Activated naive CD4-positive, alpha-beta T cell treated with anti-CD3 and anti-CD28 coated beads for 36 hours (primary cell): ENCODE measurements at places on chromosomes 6 and 20. TPM values are rescaled to one million over a fixed set of nuclear protein-coding genes. Genes with fewer than 3 reads are reported as not detected.

GRCh38 chr20:62942456-62942855 is 4.5 kb downstream of the GID8 start:
- H3K36me3 ChIP-seq, result peaks cover 30% of the 10 kb centered on the region
- no peaks in the 10 kb centered on the region for H3K27me3 ChIP-seq
- DNase-seq, result no peak
- no peak overlapping the region for H3K27ac ChIP-seq
- peaks cover 30% of the 10 kb centered on the region for H3K4me1 ChIP-seq
- H3K4me3 ChIP-seq, result no peak overlapping the region

- no peak overlapping the region for H3K4me3 ChIP-seq
- no peaks in the 10 kb centered on the region for H3K4me1 ChIP-seq
- H3K36me3 ChIP-seq, result no peaks in the 10 kb centered on the region
Observed at GRCh38 chr6:105433723-105434122, 30.8 kb upstream of the PREP start.

- no peaks in the 10 kb centered on the region for H3K4me1 ChIP-seq
- no peak for DNase-seq
- no peak overlapping the region for H3K27ac ChIP-seq
- H3K27me3 ChIP-seq, result no peaks in the 10 kb centered on the region
- no peaks in the 10 kb centered on the region for H3K36me3 ChIP-seq
Observed at GRCh38 chr6:61886608-61887259, 399.3 kb downstream of the KHDRBS2 start.

EGFL8 gene
- total RNA-seq, result 9.5 TPM

GRCh38 chr20:45095805-45096238 is 5.1 kb downstream of the KCNS1 start:
- no peak overlapping the region for H3K27ac ChIP-seq
- H3K27me3 ChIP-seq, result peaks cover 28% of the 10 kb centered on the region
- H3K36me3 ChIP-seq, result no peaks in the 10 kb centered on the region
- peaks cover 10% of the 10 kb centered on the region for H3K4me1 ChIP-seq
- DNase-seq, result peak; percentile 83

- peaks cover 8% of the 10 kb centered on the region for H3K36me3 ChIP-seq
- H3K4me3 ChIP-seq, result no peak overlapping the region
- no peaks in the 10 kb centered on the region for H3K27me3 ChIP-seq
Observed at GRCh38 chr6:107079429-107079828, 35.9 kb downstream of the BEND3 start.

DNA sequence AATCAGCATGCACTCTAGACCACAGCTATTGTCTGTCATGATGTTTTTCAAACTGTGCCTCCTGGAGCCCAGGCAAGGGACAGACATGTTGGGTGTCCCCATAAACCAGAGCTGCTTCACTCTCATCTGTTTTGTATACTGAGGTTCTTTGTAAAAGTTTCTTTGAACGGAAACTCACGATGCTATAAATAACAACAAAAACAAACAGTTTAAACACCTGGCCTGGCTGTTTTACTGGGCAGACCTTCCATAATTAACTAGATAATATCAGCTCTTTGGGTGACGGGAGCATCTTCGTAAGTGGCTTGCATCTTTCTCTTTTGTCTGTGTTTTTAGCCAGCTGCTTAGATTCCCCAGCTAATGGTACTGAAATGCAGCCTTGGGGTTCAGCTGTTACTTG is 190.3 kb downstream of the ZDHHC14 start:
- H3K4me3 ChIP-seq, result no peak overlapping the region
- no peaks in the 10 kb centered on the region for H3K36me3 ChIP-seq
- H3K4me1 ChIP-seq, result peaks cover 18% of the 10 kb centered on the region
- DNase-seq, result no peak
- no peak overlapping the region for H3K27ac ChIP-seq
- H3K27me3 ChIP-seq, result no peaks in the 10 kb centered on the region

- no peak for DNase-seq
- H3K36me3 ChIP-seq, result no peaks in the 10 kb centered on the region
- H3K4me3 ChIP-seq, result no peak overlapping the region
- H3K4me1 ChIP-seq, result no peaks in the 10 kb centered on the region
- no peak overlapping the region for H3K27ac ChIP-seq
- H3K27me3 ChIP-seq, result no peaks in the 10 kb centered on the region
Observed at GRCh38 chr6:44668391-44668930, 281.0 kb downstream of the CDC5L start.

DNA sequence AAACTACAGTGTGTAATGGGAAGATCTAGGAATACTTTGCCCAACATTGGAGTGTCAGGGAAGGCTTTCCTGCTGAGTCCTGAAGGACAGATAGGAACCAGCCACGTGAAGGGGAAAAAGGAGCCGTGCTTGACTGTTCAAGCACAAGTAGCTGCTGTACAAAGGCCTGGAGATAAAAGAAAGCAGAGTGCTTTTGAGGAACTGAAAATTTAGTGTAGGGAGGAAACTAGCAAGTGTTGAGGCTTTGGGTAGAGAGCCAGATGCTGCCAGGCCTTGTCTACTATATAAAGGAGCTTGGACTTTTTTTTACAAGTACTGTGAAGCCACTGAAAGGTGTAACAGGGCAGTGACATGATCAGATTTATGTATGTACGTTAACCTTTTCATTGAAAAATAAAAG is 39.0 kb downstream of the DSE start:
- H3K27ac ChIP-seq, result no peak overlapping the region
- DNase-seq, result no peak
- H3K4me3 ChIP-seq, result no peak overlapping the region
- H3K27me3 ChIP-seq, result peaks cover 7% of the 10 kb centered on the region
- no peaks in the 10 kb centered on the region for H3K4me1 ChIP-seq
- H3K36me3 ChIP-seq, result no peaks in the 10 kb centered on the region

RIPOR3 gene
- not detected for total RNA-seq

TFAP2D gene
- total RNA-seq, result not detected

DNA sequence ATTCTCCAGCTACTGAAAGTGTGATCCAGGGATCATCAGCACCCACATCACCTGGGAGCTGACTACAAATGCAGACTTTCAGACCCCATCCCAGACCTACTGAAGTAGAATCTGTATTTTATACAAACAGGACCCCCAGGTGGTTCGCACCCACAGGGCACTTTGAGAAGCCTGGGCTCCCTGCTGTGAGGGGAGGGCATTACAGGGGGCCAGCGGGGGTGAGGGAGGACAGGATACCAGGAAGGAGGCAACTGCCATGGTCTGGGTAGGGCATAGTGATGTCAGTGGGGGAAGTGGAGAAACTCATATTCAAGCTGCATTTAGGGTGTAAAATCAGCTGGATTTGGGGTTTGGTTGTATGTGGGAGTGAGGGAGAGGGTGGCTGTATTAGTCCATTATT is 2.0 kb upstream of the ADA start:
- no peaks in the 10 kb centered on the region for H3K36me3 ChIP-seq
- peaks cover 29% of the 10 kb centered on the region for H3K4me1 ChIP-seq
- H3K27ac ChIP-seq, result no peak overlapping the region
- no peaks in the 10 kb centered on the region for H3K27me3 ChIP-seq
- no peak for DNase-seq

MEP1A gene
- total RNA-seq, result not detected

DNA sequence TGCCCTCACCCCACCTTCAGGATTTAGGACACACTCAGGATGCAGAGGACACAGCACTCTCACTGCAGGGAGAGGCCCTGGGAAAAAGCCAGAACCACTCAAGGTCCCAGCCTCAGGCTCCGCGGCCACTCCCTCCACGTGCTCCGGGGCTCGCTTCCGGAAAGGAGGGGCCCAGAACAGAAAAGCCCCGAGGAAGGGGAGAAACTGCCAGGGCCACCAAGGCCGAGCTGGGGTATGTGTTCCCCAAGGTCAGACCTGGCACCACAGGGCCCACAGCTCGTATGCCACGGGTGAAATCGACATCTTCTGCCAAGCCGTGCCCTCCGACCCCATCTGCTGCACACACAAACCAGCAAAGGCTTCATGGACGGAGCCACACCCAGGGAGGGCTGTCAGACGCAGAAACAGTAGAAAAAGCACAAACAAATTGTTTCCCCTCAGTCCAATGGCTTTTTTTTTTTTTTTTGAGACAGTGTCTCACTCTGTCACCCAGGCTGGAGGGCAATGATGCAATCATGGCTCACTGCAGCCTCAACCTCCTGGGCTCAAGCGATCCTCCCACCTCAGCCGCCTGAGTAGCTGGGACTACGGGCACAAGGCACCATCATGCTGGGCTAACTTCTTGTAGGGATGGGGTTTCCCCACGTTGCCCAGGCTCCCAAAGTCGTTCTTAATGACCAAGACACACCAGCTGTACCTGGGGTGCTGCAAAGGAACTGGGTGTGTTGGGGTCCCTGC is 33.4 kb downstream of the SLC2A4RG start:
- H3K4me3 ChIP-seq, result no peak overlapping the region
- no peak for DNase-seq
- no peak overlapping the region for H3K27ac ChIP-seq
- no peaks in the 10 kb centered on the region for H3K36me3 ChIP-seq
- H3K27me3 ChIP-seq, result no peaks in the 10 kb centered on the region
- peaks cover 1% of the 10 kb centered on the region for H3K4me1 ChIP-seq

DNA sequence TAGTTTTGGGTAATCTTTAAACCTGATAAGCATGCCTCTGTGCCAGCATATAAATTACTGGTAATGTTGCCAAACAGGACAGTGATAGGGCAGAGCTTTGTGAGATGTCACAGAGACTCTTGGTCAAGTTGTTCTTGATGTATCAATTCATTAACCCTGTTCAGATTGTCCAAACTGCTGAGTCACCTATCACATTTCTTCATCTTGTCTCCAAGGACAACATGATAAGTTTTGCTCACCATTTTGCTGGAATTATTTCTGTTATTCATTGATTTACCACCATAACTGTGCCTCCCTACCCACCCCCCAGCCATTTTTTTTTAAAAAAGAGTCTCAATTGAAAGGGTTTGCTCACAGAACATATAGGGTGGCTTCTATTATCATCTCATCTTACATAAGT is 19.5 kb upstream of the GMNN start:
- H3K27me3 ChIP-seq, result peaks cover 3% of the 10 kb centered on the region
- no peaks in the 10 kb centered on the region for H3K36me3 ChIP-seq
- no peak overlapping the region for H3K27ac ChIP-seq
- DNase-seq, result no peak

GRCh38 chr20:24953209-24953575 is 4.1 kb downstream of the CST7 start:
- no peak for DNase-seq
- peak overlapping the region; percentile 8 for H3K27ac ChIP-seq

ZC2HC1B gene
- not detected for total RNA-seq

DNA sequence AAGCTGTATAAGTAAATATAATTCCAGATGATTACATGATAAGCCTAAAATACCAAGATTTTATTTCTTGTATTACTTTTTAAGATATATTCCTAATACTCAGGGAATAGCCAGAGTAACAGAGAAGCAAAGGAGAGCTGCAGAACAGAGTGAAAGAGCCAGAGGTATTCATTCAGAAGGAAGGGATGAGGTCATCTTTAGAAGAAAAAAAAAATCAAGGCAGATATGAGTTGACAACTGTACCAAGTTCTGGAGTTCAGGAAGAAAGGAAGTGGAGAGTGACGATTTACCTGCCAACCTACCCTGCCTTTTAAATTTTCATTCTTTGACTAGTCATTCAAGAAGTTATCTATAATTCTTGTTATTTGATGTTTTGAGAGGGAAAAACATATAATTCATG is 28.8 kb upstream of the NHSL1 start:
- no peak for DNase-seq
- H3K27me3 ChIP-seq, result peaks cover 3% of the 10 kb centered on the region
- no peaks in the 10 kb centered on the region for H3K36me3 ChIP-seq
- H3K27ac ChIP-seq, result no peak overlapping the region
- H3K4me3 ChIP-seq, result no peak overlapping the region

FOXP4 gene
- 15.9 TPM for total RNA-seq

HLA-G gene
- 0.22 TPM for total RNA-seq

GRCh38 chr20:63652192-63652980 is 838 bp downstream of the STMN3 start:
- no peaks in the 10 kb centered on the region for H3K27me3 ChIP-seq
- no peak overlapping the region for H3K27ac ChIP-seq
- peaks cover 24% of the 10 kb centered on the region for H3K4me1 ChIP-seq
- peak overlapping the region; percentile 65 for H3K4me3 ChIP-seq

- no peaks in the 10 kb centered on the region for H3K36me3 ChIP-seq
- no peak overlapping the region for H3K27ac ChIP-seq
- no peak for DNase-seq
- H3K4me1 ChIP-seq, result no peaks in the 10 kb centered on the region
- H3K4me3 ChIP-seq, result no peak overlapping the region
Observed at GRCh38 chr6:95094751-95095663, 482.3 kb upstream of the MANEA start.

- no peaks in the 10 kb centered on the region for H3K27me3 ChIP-seq
- DNase-seq, result no peak
- H3K27ac ChIP-seq, result no peak overlapping the region
- H3K36me3 ChIP-seq, result no peaks in the 10 kb centered on the region
Observed at GRCh38 chr6:33894438-33894837, 90.6 kb upstream of the MLN start.

- no peaks in the 10 kb centered on the region for H3K36me3 ChIP-seq
- peaks cover 3% of the 10 kb centered on the region for H3K27me3 ChIP-seq
- no peak overlapping the region for H3K4me3 ChIP-seq
- no peak for DNase-seq
Observed at GRCh38 chr6:159378411-159379328, 209.5 kb downstream of the FNDC1 start.

DNA sequence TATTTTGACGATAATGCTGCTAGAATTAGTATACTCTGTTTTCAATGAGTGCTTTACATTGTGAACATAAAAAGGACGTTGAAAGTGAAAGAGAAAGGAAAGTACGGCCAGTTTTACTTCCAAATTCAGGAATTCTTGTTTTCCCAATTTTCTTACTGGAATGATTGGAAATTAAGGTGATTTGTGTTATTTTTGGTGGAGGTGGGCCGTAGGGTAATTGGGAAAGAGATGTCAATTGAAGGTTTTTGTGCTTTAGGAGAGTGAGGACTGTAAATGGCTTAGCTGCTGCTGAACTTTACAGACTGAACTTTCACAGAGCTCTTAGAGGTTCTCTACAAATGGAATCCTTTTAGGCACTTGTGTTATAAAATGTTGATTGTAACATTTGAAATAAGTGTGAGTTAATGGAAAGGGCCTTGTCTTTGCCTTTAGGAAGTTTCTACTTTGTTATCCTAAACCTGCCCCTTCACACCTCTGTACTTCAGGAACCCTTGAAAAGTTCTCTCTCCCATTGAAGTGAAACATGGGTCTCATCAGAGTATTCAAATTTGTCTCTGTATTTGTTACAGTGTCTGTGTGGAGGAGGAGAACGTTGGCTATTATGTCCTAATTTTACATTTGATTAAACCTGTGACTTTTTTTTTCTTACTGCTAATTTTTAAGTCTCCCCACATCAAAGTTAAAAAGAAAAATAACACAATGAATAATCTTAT is 256.4 kb downstream of the ARID1B start:
- H3K4me3 ChIP-seq, result peak overlapping the region; percentile 89
- peaks cover 28% of the 10 kb centered on the region for H3K4me1 ChIP-seq
- H3K27me3 ChIP-seq, result no peaks in the 10 kb centered on the region

ENTPD6 gene
- 66.6 TPM for total RNA-seq
